Spinal cord (tissue), 10 donors: ENCODE measurements at places on chromosomes 4 and X.

DNA sequence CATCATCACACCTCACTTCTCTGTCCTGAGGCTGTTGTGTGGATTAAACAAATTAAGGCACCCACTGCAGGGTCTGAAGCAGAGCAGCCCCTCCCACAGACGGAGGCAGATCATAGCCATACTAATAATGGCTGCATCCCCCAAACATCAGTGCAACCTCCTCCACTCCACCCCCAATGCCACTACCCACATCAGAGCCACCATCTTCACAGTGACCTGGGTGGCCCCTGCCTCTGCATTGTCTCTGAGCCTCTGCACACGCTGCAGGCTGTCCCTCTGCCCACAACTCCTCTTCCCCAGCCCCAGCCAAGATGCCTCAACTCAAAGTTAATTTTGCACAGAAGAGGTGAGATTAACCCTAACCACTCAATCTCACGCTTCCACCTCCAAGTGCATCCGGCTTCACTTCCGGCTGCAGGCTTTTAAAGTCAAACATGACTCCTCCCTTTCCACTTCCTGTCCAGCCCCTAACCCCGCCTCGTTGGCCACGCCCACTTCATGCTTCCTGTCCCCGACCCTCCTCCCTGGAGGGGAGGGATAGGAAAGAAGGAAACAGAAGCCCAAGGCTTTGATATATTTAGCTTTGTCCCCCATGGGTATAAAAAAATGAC is 22.7 kb downstream of the JAKMIP1 start:
- H3K4me3 ChIP-seq, result no peak overlapping the region
- H3K4me1 ChIP-seq, result no peaks in the 10 kb centered on the region
- no peaks in the 10 kb centered on the region for H3K27me3 ChIP-seq
- peaks cover under 1% of the 10 kb centered on the region for H3K36me3 ChIP-seq
- H3K27ac ChIP-seq, result no peak overlapping the region

DNA sequence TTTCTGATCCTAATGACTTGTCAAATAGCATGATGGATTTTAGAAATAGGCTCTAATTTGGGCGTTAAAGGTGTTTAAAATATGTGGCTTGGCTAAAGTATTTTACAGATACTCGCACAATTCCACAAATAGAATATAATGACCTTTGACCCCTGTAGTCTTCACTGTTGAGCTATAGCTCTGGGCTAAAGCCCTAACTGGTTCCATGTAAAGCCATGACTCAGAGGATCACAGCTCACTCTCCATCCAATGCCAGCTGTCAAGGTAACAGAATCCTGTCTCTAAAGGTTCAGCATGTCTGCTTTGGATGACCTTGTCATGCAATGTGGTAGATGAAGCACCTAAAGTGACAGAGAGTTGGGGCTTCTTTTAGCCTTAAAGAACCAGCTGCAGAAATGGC is 42.5 kb downstream of the TLR10 start:
- H3K27ac ChIP-seq, result no peak overlapping the region
- H3K4me3 ChIP-seq, result no peak overlapping the region
- H3K27me3 ChIP-seq, result no peaks in the 10 kb centered on the region
- no peaks in the 10 kb centered on the region for H3K36me3 ChIP-seq
- no peaks in the 10 kb centered on the region for H3K4me1 ChIP-seq

GRCh38 chrX:108064001-108064400 is 19.1 kb downstream of the VSIG1 start:
- no peak for DNase-seq
- H3K36me3 ChIP-seq, result no peaks in the 10 kb centered on the region
- H3K27me3 ChIP-seq, result peaks cover 22% of the 10 kb centered on the region
- no peak overlapping the region for H3K4me3 ChIP-seq

GRCh38 chrX:40809210-40809609 is 73.9 kb upstream of the MED14 start:
- H3K36me3 ChIP-seq, result no peaks in the 10 kb centered on the region
- no peak for DNase-seq
- H3K4me1 ChIP-seq, result no peaks in the 10 kb centered on the region
- H3K27ac ChIP-seq, result no peak overlapping the region
- no peak overlapping the region for H3K4me3 ChIP-seq

DNA sequence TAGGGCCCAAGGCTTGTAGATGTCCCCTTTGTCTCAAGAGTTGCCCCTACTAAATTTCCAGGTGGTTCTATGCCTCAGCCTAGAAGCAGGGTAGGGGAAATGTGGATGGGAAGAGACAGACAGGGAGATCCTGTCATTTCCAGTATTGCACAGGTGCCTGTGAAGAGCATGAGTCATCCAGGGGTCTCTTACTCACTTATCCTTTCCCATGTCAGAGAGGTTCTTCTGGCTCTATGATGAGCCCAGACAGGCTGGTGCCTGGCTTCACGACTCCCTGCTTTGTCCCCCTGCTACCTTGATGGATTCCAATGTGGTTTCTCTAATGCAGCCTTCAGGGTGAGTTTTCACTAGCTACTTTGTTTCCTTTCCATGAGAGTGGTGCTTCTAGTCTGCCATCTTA is 35.2 kb upstream of the DDX60 start:
- DNase-seq, result no peak
- no peaks in the 10 kb centered on the region for H3K4me1 ChIP-seq
- no peaks in the 10 kb centered on the region for H3K36me3 ChIP-seq
- H3K27ac ChIP-seq, result no peak overlapping the region

- no peaks in the 10 kb centered on the region for H3K27me3 ChIP-seq
- H3K4me3 ChIP-seq, result no peak overlapping the region
- no peaks in the 10 kb centered on the region for H3K4me1 ChIP-seq
- DNase-seq, result peak; percentile 14
- H3K36me3 ChIP-seq, result peaks cover 18% of the 10 kb centered on the region
- no peak overlapping the region for H3K27ac ChIP-seq
These were observed 116.2 kb downstream of the CBR4 start for GRCh38 chr4:168893807-168894206.

GRCh38 chr4:89284828-89285227 is 22.8 kb downstream of the GPRIN3 start:
- no peaks in the 10 kb centered on the region for H3K27me3 ChIP-seq
- no peak overlapping the region for H3K27ac ChIP-seq
- no peak overlapping the region for H3K4me3 ChIP-seq
- no peaks in the 10 kb centered on the region for H3K36me3 ChIP-seq
- no peaks in the 10 kb centered on the region for H3K4me1 ChIP-seq
- no peak for DNase-seq

GRCh38 chr4:86235549-86235948 is 124.3 kb downstream of the MAPK10 start:
- no peak overlapping the region for H3K4me3 ChIP-seq
- H3K27me3 ChIP-seq, result no peaks in the 10 kb centered on the region

DNA sequence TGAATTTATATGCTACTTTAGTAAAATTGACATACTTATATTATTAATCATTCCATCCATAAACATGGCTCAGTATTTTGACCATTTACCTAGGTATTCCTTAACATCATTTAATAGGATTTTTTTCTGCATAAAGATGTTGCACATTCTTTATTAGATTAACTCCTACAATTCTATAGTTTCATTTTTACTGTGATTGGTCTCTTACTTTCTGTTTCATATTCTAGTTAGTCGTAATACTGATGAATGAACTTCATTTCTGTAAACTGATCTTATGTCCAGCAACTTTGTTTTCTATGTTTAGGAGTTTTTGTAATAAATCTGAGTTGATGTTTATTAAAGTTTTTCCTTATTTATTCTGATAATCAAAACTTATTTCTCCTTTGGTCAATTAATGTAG is 278.2 kb upstream of the CXXC4 start:
- no peaks in the 10 kb centered on the region for H3K4me1 ChIP-seq
- H3K27me3 ChIP-seq, result no peaks in the 10 kb centered on the region
- no peak for DNase-seq
- H3K36me3 ChIP-seq, result no peaks in the 10 kb centered on the region
- H3K4me3 ChIP-seq, result no peak overlapping the region
- H3K27ac ChIP-seq, result no peak overlapping the region

- no peaks in the 10 kb centered on the region for H3K4me1 ChIP-seq
- no peaks in the 10 kb centered on the region for H3K36me3 ChIP-seq
- H3K4me3 ChIP-seq, result no peak overlapping the region
- no peak for DNase-seq
- H3K27me3 ChIP-seq, result no peaks in the 10 kb centered on the region
These were observed 1476.9 kb downstream of the PCDH18 start for GRCh38 chr4:136055360-136055759.

GRCh38 chr4:103778221-103778620 is 58.4 kb upstream of the TACR3 start:
- H3K27ac ChIP-seq, result no peak overlapping the region
- no peak for DNase-seq
- no peak overlapping the region for H3K4me3 ChIP-seq

DNA sequence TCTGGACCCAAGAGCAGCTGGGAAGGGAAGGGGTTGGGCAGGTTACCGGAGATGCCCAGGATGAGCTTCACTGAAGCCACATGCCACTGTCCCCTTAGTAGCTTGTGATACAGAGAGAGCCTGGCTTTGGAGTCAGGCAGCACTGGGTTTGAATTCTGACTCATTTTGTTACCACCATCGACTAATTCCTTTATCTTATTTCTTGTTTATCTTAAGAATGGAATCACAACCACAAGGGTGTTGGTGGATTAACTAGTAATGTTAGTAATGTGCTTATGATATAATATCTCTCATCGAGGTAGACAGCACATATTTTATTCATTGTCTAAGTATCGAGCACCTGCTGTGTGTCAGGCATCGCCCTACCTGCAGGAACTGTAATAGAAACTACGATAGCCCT is 17.7 kb upstream of the STX18 start:
- no peak for DNase-seq
- H3K27me3 ChIP-seq, result no peaks in the 10 kb centered on the region
- no peak overlapping the region for H3K27ac ChIP-seq
- no peak overlapping the region for H3K4me3 ChIP-seq

GRCh38 chr4:1855333-1856070 is 454 bp downstream of the LETM1 start:
- peaks cover 14% of the 10 kb centered on the region for H3K36me3 ChIP-seq
- DNase-seq, result no peak
- H3K4me1 ChIP-seq, result peaks cover 47% of the 10 kb centered on the region
- H3K27ac ChIP-seq, result no peak overlapping the region

DNA sequence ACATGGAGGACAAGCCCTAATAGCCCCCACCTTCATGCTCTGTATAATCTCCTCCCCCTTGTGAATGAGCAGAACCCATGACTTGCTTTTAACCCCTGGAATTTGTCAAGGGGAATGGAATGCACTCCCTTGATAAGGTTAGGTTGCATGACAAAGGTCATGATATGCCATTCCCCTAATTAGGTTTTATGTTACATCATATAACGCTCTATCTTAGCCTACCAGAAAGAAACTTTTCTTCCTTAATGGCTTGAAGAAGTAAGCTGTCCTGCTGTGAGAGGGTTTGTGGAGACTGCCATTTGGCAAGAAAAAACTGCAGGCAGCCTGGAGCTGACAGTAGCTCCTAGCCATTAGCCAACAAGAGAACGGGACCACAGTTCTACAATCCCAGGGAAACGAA is 399.8 kb upstream of the MAD2L1 start:
- no peak overlapping the region for H3K4me3 ChIP-seq
- no peaks in the 10 kb centered on the region for H3K36me3 ChIP-seq
- no peaks in the 10 kb centered on the region for H3K27me3 ChIP-seq
- no peak overlapping the region for H3K27ac ChIP-seq
- no peaks in the 10 kb centered on the region for H3K4me1 ChIP-seq

DNA sequence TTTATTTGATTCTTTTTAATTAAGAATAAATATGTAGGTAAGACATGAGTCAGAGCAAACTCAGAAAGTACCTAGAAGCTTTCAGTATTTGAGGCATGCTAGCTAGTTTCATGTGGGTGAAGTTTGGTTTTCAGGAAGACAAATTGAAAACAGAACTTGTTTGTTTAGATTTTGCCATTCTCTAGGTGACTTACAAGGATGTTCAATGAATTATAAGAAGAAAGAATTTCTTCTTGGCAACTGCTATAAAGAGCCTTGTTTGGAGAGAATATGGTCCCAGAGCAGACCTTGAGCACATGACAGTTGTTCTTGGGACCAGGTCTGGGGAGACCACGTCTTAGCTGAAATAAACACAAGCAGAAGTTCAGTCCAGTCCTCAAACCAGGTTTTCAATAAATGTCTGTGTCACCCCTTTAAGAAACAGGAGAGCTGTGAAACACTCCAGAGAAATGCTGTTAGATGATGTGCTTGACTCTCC is 38.0 kb upstream of the IL21 start:
- no peaks in the 10 kb centered on the region for H3K36me3 ChIP-seq
- no peak overlapping the region for H3K27ac ChIP-seq
- no peak for DNase-seq

DNA sequence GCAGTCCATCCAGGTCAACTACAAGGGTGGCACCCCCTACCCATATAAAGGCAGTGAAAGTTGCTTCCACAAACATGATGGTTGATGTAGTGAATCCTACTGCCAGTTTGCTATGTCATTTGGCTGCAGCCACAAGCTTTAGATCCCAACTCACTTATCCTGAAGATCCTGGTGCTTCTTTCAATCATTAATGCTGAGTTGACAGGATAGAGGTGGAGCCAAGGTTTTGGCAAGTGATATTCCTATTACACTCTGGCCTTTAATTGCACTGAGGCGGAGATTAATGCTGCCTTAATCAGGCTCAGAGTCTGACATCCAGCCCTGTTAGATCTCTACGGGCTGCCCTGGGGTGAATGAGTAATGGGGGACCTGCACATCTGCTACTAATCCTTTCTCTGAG is 542.4 kb upstream of the ARX start:
- no peaks in the 10 kb centered on the region for H3K36me3 ChIP-seq
- DNase-seq, result no peak
- no peaks in the 10 kb centered on the region for H3K27me3 ChIP-seq
- no peak overlapping the region for H3K27ac ChIP-seq
- no peaks in the 10 kb centered on the region for H3K4me1 ChIP-seq
- no peak overlapping the region for H3K4me3 ChIP-seq

GRCh38 chr4:108484187-108484586 is 136.2 kb upstream of the RPL34 start:
- no peak for DNase-seq
- no peak overlapping the region for H3K27ac ChIP-seq
- no peaks in the 10 kb centered on the region for H3K4me1 ChIP-seq
- no peak overlapping the region for H3K4me3 ChIP-seq

DNA sequence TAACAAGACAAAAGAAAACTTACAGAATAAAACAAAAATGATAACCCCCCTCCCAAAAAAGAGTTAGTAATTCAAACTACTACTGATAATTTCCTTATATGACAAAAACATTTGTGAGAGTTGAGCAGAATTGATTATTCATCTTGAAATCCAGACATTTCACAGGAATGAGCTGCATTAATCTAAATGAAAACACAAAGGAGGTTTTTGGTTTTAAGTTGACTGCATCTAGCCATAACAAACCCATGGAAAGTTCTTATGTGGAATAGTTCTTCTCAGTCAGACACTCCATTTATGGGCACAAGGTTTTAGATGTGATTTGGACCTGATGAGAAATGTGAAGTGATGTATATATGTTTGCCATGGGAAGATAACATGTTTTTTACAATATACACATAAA is 95.4 kb downstream of the VCX2 start:
- no peak for DNase-seq
- no peaks in the 10 kb centered on the region for H3K4me1 ChIP-seq
- no peak overlapping the region for H3K27ac ChIP-seq
- no peak overlapping the region for H3K4me3 ChIP-seq

DNA sequence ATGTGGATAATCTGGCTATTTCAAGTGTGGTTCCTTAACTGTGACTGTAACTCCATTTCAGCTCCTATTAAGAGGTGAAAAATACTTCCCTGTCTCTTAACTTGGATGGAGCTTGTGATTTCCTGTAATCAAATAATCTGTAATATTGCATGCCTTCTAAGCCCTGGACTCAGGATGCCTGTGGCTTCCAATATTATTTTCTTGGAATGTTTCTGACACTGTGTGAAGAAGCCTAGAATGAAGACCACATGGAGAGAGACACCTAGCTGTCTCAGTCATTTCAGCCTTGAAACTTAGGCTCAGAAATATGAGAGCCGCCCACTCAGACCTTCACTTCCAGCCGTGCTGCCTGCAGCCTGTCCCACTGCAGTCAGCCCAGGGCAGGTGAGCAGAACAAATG is 544.3 kb downstream of the TRIML1 start:
- H3K36me3 ChIP-seq, result no peaks in the 10 kb centered on the region
- H3K4me1 ChIP-seq, result no peaks in the 10 kb centered on the region
- no peak overlapping the region for H3K27ac ChIP-seq
- no peak overlapping the region for H3K4me3 ChIP-seq
- DNase-seq, result no peak
